Activated CD4-positive, alpha-beta T cell treated with anti-CD3 and anti-CD28 coated beads, Interleukin-2, amount 50 U/mL, for 4 hours (primary cell): ENCODE measurements at places on chromosomes 2 and 18.

DNA sequence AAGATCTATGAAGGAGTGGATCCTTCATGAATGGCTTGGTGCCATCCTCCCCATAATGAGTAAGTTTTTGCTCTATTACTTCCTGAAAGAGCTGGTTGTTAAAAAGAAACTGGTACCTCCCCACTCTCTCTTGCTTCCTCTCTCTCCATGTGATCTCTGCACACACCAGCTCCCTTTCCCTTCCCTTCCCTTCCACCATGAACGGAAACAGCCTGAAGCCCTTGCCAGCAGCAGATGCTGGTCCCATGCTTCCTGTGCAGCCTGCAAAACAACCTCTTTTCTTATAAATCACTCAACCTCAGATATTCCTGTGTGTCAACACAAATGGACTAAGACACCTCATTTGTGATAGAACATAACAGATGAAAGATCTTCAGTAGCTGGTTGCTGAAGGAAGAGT is 303.5 kb upstream of the ACVR2A start:
- no peak for DNase-seq

DNA sequence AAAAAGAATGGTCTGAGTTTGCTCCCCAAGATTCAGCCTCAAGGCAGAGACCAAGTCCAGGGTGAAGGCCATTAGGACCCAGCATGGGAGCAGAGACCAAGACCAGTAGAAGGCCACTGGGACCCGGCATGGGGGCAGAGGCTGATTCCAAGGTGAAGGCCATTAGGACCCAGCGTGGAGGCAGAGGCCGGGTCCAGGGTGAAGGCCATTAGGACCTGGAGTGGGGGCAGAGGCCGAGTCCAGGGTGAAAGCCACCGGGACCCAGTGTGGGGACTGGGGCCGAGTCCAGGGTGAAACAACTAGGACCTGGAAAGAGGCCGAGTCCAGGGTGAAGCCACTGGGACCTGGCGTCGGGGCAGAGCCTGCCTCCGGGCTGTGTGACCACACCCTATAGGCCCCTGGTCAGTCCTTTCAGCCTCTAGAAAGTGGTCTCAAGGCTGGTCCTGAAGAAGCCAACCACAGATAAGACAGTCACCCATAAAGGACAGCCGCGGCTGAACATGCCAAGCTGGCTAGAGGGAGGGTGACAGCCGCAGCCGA is 113.8 kb upstream of the SALL3 start:
- DNase-seq = no peak

DNA sequence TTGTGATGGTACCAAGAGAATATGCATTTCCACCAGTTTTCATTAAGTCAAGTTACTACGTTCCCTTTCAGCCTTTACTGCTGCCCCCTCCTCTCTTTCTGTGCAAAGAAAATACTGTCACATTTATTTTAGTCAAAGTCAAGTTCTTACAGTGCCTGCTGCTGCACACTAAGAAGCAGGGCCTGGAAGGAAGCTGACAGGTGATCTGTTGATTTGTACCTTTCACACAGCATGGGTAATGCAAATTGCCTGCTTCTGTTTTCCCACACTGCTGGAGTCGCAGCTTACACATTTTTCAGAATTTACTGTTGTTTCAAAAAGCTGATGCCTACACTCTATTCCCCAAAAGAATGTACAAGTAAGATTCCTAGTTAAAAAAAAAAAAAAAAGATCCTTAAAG is 48.7 kb upstream of the CD226 start:
- no peak for DNase-seq

DNA sequence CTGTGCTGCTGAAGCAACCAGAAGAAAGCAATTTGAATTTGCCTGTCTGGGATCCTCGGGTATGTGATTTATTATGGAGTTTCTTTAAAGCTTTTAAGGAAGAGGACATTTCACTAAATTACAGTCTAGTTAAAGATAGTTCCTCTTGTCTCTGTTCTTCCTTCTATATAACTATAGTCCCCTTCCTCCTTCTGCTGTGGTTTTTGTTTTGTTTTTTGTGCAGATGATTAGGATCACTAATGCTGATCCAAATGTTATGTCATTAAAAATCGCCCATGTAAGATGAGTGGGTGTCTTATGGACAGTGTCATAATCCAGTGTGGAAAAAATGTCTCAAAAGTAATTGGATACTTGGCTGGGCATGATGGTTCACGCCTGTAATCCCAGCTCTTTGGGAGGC is 24.7 kb downstream of the PAPOLG start:
- no peak for DNase-seq

DNA sequence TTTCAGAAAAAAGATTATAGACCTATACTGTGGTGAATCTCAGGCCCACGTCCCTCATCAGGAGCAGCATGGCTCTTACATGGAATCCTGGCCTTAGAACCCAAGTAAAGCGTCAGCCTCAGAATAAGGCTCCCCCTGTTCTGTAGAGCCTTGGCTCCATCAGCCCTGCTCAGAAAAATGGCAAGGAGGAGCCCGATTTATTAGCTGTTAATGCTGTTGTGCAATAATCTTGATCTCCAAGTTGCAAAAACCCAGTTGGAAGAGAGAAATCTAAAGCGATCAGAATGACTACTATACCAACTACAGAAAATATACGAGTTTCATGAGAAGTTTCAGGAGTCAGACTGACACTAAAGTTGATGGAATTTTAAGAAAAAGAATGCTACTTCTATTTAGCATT is 35.6 kb upstream of the CTAGE1 start:
- DNase-seq = no peak

- no peak for DNase-seq
Observed at GRCh38 chr2:127515383-127515915, 10.8 kb downstream of the IWS1 start.

- DNase-seq = no peak
Observed at GRCh38 chr18:69484699-69485396, 84.2 kb downstream of the DOK6 start.

GRCh38 chr2:72788756-72789155 is 37.1 kb downstream of the EXOC6B start:
- DNase-seq = no peak

GRCh38 chr2:54568876-54569321 is 112.8 kb downstream of the SPTBN1 start:
- no peak for DNase-seq
